ENCODE measurements at places on chromosomes 6 and 20. TPM values are rescaled to one million over a fixed set of nuclear protein-coding genes. Genes with fewer than 3 reads are reported as not detected.

The SLC39A7 gene
- total RNA-seq: 44.8 TPM

GRCh38 chr6:155306958-155307357 lies 7.3 kb downstream of the TFB1M start:
- no peak overlapping the region for H3K4me3 ChIP-seq

DNA sequence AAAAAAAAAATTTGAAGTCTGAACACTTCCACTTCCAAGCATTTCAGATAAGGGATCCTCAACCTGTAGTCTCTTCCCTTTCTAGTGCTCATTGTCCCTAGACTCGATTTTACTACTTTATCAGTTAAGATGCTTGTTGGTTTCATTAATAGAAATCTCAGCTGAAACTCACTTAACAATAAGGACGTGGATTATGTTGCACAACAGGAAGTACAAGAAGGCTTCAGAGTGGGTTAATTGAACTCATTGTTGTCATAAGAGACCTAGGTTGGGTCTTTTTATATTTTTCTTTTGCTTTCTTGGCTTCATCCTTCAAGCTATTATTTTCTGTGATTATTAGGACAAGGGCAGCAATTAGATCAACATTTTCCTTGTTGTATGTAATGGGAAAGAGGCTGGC lies 175.2 kb downstream of the CDKAL1 start:
- DNase-seq: no peak
- peaks cover 12% of the 10 kb centered on the region for H3K36me3 ChIP-seq
- no peak overlapping the region for H3K4me3 ChIP-seq
- H3K4me1 ChIP-seq: peaks cover 20% of the 10 kb centered on the region

The CRIP3 gene
- 0.62 TPM for total RNA-seq

The PRPH2 gene
- total RNA-seq: 0.08 TPM

GRCh38 chr6:166775180-166775922 lies 148.3 kb upstream of the RPS6KA2 start:
- peaks cover 29% of the 10 kb centered on the region for H3K27me3 ChIP-seq
- H3K4me3 ChIP-seq: no peak overlapping the region
- no peak overlapping the region for H3K27ac ChIP-seq

- DNase-seq: no peak
- peaks cover 45% of the 10 kb centered on the region for H3K36me3 ChIP-seq
- H3K4me1 ChIP-seq: peaks cover 57% of the 10 kb centered on the region
Observed at GRCh38 chr6:149129371-149130077, 188.0 kb upstream of the TAB2 start.

- H3K4me1 ChIP-seq: peaks cover 13% of the 10 kb centered on the region
- H3K27me3 ChIP-seq: no peaks in the 10 kb centered on the region
- H3K27ac ChIP-seq: no peak overlapping the region
- DNase-seq: no peak
- peaks cover 32% of the 10 kb centered on the region for H3K36me3 ChIP-seq
- H3K4me3 ChIP-seq: no peak overlapping the region
Observed at GRCh38 chr6:106281088-106281487, 44.5 kb downstream of the ATG5 start.

- H3K27ac ChIP-seq: no peak overlapping the region
- H3K4me3 ChIP-seq: no peak overlapping the region
- H3K27me3 ChIP-seq: no peaks in the 10 kb centered on the region
- peaks cover 35% of the 10 kb centered on the region for H3K36me3 ChIP-seq
Observed at GRCh38 chr6:107936162-107936909, 21.7 kb downstream of the SEC63 start.

DNA sequence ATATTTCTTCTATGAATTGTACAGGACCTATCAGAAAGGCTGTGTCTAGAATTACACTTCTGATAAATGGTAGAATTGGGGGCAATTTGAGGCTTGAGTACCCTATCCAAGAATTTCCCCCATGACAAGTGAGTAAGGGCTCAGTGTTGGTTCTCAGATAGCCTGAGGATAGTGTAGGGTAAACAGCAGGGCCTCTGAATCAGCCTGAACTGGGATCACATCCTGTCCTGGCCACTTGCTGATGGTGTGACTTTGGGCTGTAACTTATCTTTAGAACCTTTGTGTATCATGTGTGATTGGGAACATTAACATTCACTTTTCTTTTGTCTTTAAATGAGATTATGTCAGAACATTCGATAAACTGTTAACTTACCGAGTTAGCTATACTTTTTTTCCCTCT lies 151.0 kb downstream of the CLIC5 start:
- no peak overlapping the region for H3K27ac ChIP-seq
- H3K27me3 ChIP-seq: peaks cover 17% of the 10 kb centered on the region
- no peaks in the 10 kb centered on the region for H3K36me3 ChIP-seq
- DNase-seq: no peak
- no peaks in the 10 kb centered on the region for H3K4me1 ChIP-seq

- H3K36me3 ChIP-seq: no peaks in the 10 kb centered on the region
- no peak for DNase-seq
- H3K27ac ChIP-seq: no peak overlapping the region
- H3K27me3 ChIP-seq: peaks cover 41% of the 10 kb centered on the region
- H3K4me3 ChIP-seq: no peak overlapping the region
- H3K4me1 ChIP-seq: peaks cover 3% of the 10 kb centered on the region
Observed at GRCh38 chr6:140572129-140572528, 1197.7 kb upstream of the CITED2 start.

The SYCP2 gene
- total RNA-seq: 15.0 TPM

The SMOC2 gene
- not detected for total RNA-seq

The MAP3K7 gene
- 30.2 TPM for total RNA-seq

The CCN6 gene
- total RNA-seq: not detected

The BANF2 gene
- total RNA-seq: not detected

The SYCP2L gene
- not detected for total RNA-seq

DNA sequence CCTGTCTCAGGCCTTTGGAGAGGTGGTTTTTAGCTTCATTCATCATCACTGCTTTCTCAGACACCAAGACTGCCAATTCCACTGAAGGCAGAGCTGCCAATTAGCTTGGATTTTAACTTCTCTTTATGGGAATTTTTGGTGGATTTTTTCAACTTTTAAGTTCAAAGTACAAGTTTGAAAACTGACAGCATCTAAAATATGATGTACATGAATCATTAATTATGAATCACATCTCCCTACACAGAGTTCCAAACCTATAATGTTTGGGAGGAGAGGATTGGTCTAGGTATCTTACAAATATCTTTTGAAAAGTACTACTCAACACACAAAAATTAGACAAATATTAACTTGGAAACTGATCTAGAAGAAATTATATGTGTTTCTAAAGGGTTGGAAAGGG lies 25.5 kb downstream of the CNKSR3 start:
- H3K4me3 ChIP-seq: no peak overlapping the region
- no peaks in the 10 kb centered on the region for H3K36me3 ChIP-seq
- H3K4me1 ChIP-seq: no peaks in the 10 kb centered on the region
- DNase-seq: no peak
- H3K27ac ChIP-seq: no peak overlapping the region

The AURKA gene
- total RNA-seq: 60.1 TPM

The CFB gene
- total RNA-seq: 1.2 TPM

GRCh38 chr20:53594068-53595017 lies 704 bp upstream of the ZNF217 start:
- no peaks in the 10 kb centered on the region for H3K27me3 ChIP-seq
- peaks cover 26% of the 10 kb centered on the region for H3K36me3 ChIP-seq
- H3K4me3 ChIP-seq: peak overlapping the region; percentile 97
- DNase-seq: peak; percentile 100
- H3K4me1 ChIP-seq: peaks cover 45% of the 10 kb centered on the region
- peak overlapping the region; percentile 95 for H3K27ac ChIP-seq

The MAS1 gene
- total RNA-seq: not detected

The SLC17A1 gene
- total RNA-seq: not detected

The PTPRT gene
- total RNA-seq: not detected

The SLC22A2 gene
- total RNA-seq: not detected

- peaks cover 7% of the 10 kb centered on the region for H3K4me1 ChIP-seq
- DNase-seq: no peak
- H3K27ac ChIP-seq: no peak overlapping the region
- peaks cover 14% of the 10 kb centered on the region for H3K27me3 ChIP-seq
- no peak overlapping the region for H3K4me3 ChIP-seq
Observed at GRCh38 chr6:146891615-146892265, 293.0 kb downstream of the ADGB start.

The PLEKHG1 gene
- total RNA-seq: 6.9 TPM

GRCh38 chr6:25008707-25009392 lies 73.1 kb upstream of the RIPOR2 start:
- H3K36me3 ChIP-seq: peaks cover 21% of the 10 kb centered on the region
- peak overlapping the region; percentile 63 for H3K4me3 ChIP-seq
- H3K27me3 ChIP-seq: no peaks in the 10 kb centered on the region
- H3K27ac ChIP-seq: peak overlapping the region; percentile 100

The FAM83C gene
- not detected for total RNA-seq

GRCh38 chr6:6057442-6058053 lies 50.8 kb upstream of the NRN1 start:
- H3K36me3 ChIP-seq: no peaks in the 10 kb centered on the region
- H3K27ac ChIP-seq: no peak overlapping the region
- no peak for DNase-seq
- H3K27me3 ChIP-seq: peaks cover 39% of the 10 kb centered on the region

DNA sequence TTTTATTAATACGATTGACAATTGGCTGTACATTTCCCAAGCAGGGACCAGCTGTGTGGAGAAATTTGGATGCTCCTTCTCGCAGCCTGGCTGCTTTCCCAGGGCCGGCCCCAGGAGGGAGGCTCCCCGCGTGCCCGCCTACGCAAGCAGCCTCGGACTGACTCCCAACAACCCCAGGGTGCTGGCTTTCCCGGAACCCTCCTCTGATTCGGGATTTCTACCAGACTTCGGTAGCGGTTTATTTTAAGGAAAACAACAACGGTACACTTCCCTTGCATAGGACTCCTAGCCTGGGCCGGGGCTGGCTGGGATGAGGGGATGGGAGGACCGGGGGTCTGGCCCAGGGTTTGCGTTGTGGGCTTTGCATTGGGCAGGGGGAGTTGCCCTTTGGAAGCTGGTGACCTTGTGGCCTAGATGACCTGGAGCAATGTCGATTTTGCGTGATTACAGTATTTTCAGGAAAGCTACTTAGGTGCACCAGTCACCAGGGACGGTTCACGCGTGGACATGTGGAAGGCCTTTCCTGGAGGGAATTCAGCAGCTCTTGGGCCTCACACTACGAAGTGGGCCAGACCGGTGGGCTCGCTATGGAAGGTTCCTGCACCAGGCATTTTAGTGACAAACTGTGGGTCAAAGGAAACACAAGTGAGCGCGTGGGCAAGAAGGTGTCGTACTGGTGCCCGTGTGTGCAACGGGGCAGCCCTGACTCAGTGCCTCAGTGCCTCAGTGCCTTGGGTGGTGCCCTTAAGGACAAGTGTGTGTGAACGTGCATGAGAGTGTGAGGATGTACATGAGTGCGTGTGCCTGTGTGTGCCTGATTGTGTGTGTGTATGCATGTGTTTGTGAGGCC lies 20.7 kb upstream of the PHACTR3 start:
- peaks cover 19% of the 10 kb centered on the region for H3K27me3 ChIP-seq
- no peak for DNase-seq
- H3K36me3 ChIP-seq: no peaks in the 10 kb centered on the region
- H3K4me3 ChIP-seq: no peak overlapping the region

- H3K36me3 ChIP-seq: no peaks in the 10 kb centered on the region
- H3K27me3 ChIP-seq: no peaks in the 10 kb centered on the region
- H3K4me3 ChIP-seq: no peak overlapping the region
- DNase-seq: no peak
- no peaks in the 10 kb centered on the region for H3K4me1 ChIP-seq
Observed at GRCh38 chr20:54251096-54251495, 43.2 kb downstream of the PFDN4 start.

DNA sequence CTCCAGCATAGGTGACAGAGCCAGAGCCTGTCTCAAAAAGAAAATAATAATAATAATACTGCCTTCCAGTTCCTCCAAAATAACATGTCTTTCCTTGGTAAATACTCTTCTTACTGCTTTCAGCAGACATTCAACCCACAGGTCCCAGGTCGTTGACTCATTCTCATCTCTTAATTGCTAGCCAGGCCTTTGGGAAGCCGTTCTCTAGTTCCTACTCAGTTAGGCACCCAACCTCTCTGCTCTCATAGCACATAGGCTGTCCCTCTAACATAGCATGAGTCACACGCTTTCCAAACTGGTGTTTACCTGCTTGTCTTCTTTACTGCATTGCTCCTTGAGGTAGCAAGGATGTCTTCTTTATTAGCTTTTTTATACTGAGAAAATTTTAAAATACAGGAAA lies 98.8 kb downstream of the LAMA2 start:
- H3K4me3 ChIP-seq: no peak overlapping the region
- H3K27ac ChIP-seq: no peak overlapping the region
- peaks cover 2% of the 10 kb centered on the region for H3K27me3 ChIP-seq
- DNase-seq: no peak

- no peaks in the 10 kb centered on the region for H3K36me3 ChIP-seq
- H3K4me1 ChIP-seq: peaks cover 3% of the 10 kb centered on the region
- H3K4me3 ChIP-seq: no peak overlapping the region
- DNase-seq: no peak
- H3K27me3 ChIP-seq: peaks cover 2% of the 10 kb centered on the region
- H3K27ac ChIP-seq: no peak overlapping the region
Observed at GRCh38 chr20:54195483-54196472, 12.1 kb upstream of the PFDN4 start.

- no peaks in the 10 kb centered on the region for H3K36me3 ChIP-seq
- H3K27me3 ChIP-seq: peaks cover 11% of the 10 kb centered on the region
- no peak overlapping the region for H3K4me3 ChIP-seq
- DNase-seq: no peak
Observed at GRCh38 chr6:165774903-165775601, 112.0 kb upstream of the PDE10A start.

GRCh38 chr6:136335736-136336363 lies 46.2 kb upstream of the BCLAF1 start:
- DNase-seq: no peak
- no peak overlapping the region for H3K4me3 ChIP-seq
- H3K4me1 ChIP-seq: no peaks in the 10 kb centered on the region
- no peaks in the 10 kb centered on the region for H3K36me3 ChIP-seq
